Mesothelial cell of epicardium (in vitro differentiated cells): ENCODE measurements at places on chromosomes 16 and 17. TPM values are rescaled to one million over a fixed set of nuclear protein-coding genes. Genes with fewer than 3 reads are reported as not detected.
A peak's percentile ranks its signal among the peaks of the same experiment; 100 is the strongest.

DNA sequence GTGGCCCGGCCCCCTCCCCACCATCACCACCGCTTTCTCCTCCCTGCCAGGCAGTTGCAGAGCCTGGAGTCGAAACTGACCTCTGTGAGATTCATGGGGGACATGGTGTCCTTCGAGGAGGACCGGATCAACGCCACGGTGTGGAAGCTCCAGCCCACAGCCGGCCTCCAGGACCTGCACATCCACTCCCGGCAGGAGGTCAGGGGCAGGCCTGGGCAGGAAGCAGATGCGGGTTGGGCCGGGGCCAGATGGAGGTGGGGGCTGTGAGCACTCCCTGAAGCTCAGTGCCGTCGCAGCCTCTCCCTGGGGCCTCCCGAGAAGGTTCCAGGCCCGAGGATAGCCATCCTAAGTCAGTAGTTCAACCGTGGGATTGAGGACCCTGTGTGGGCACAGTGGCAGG is 14.2 kb upstream of the ADGRG3 start:
- no peak for DNase-seq
- H3K36me3 ChIP-seq, result peaks cover 9% of the 10 kb centered on the region
- no peaks in the 10 kb centered on the region for H3K27me3 ChIP-seq
- peak overlapping the region; percentile 61 for H3K27ac ChIP-seq
- H3K4me1 ChIP-seq, result peaks cover 7% of the 10 kb centered on the region
- H3K4me3 ChIP-seq, result no peak overlapping the region

- H3K4me3 ChIP-seq, result no peak overlapping the region
- peak overlapping the region; percentile 85 for H3K27ac ChIP-seq
- no peaks in the 10 kb centered on the region for H3K36me3 ChIP-seq
- no peaks in the 10 kb centered on the region for H3K27me3 ChIP-seq
These were observed 18.6 kb downstream of the FOXN1 start for GRCh38 chr17:28524476-28525424.

- H3K27me3 ChIP-seq, result peaks cover 4% of the 10 kb centered on the region
- H3K27ac ChIP-seq, result no peak overlapping the region
- peaks cover 7% of the 10 kb centered on the region for H3K36me3 ChIP-seq
- H3K4me1 ChIP-seq, result peaks cover 14% of the 10 kb centered on the region
- no peak for DNase-seq
- no peak overlapping the region for H3K4me3 ChIP-seq
These were observed 482.8 kb downstream of the SOX9 start for GRCh38 chr17:72603420-72604242.

DNA sequence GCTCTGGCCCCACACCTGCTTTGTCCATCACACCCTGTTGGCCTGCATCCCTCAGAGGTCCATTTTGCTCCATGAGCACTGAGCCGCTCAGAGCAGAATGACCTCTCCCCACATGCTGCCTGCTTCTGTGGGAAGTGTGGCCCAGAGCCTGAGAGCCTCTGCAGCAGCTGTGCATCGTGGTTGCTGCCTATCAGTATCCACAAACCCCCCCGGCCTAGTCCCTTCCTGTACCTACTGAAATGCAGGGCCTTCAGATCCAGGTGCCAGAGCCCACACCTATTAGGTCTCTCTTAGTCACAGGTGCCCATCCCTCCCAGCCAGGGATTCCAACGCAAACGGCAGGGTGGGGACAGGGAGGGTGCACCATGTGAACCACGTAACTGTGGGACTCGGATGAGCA is 16.6 kb upstream of the TRPV3 start:
- DNase-seq, result no peak
- no peaks in the 10 kb centered on the region for H3K27me3 ChIP-seq
- H3K27ac ChIP-seq, result no peak overlapping the region
- no peak overlapping the region for H3K4me3 ChIP-seq

GRCh38 chr17:73415782-73416181 is 104.0 kb upstream of the CDC42EP4 start:
- H3K4me3 ChIP-seq, result no peak overlapping the region
- no peak overlapping the region for H3K27ac ChIP-seq

- peaks cover 34% of the 10 kb centered on the region for H3K4me1 ChIP-seq
- peak; percentile 82 for DNase-seq
- H3K27me3 ChIP-seq, result peaks cover 2% of the 10 kb centered on the region
- peak overlapping the region; percentile 17 for H3K27ac ChIP-seq
- H3K4me3 ChIP-seq, result no peak overlapping the region
These were observed 30.6 kb upstream of the ETV4 start for GRCh38 chr17:43576563-43577229.

DNA sequence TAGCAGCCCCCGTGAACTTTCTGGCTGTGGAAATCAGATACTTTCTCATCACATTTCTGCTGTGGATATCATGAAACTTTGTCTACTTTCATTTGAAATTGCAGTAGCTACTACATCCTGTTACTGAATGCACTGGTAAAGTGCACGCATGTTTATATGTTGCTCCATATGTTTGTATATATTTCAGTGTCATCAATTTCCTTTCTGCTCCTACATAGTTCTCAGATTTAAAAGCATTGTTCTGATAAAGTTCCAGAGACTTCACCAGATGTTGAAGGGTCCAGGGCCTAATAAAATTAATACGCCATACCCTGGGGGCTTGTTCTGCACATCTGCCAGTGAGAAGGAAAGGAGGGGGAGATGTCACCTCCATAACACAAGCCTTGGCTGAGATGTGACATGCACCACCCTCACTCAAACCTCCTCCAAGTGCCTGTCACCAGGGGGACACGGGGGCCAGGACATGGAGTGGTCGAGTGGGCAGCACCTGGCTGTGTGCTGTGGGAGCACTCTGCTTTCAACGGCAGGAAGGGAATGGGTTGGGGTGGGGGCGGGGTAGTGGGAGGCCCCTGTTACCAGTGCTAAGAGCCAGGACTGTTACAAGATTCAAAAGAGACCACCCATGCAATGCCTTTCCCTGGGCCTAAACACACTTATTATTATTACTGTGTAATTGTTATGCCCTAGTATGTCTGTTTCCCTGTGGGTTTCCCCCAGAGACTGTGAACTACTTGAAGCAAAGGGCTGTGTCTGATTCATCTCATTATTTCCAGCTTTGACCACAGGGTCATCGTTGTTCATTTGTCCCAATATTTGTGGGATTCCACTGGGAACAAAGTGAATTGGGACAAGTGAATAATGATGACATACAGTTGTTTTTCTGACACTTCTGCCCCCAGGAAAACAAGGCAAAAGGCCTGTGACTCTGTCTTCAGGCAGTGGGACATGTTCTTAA is 193.4 kb downstream of the FOXL1 start:
- no peaks in the 10 kb centered on the region for H3K36me3 ChIP-seq
- peak overlapping the region; percentile 97 for H3K27ac ChIP-seq
- H3K4me1 ChIP-seq, result peaks cover 51% of the 10 kb centered on the region
- peaks cover 1% of the 10 kb centered on the region for H3K27me3 ChIP-seq

DNA sequence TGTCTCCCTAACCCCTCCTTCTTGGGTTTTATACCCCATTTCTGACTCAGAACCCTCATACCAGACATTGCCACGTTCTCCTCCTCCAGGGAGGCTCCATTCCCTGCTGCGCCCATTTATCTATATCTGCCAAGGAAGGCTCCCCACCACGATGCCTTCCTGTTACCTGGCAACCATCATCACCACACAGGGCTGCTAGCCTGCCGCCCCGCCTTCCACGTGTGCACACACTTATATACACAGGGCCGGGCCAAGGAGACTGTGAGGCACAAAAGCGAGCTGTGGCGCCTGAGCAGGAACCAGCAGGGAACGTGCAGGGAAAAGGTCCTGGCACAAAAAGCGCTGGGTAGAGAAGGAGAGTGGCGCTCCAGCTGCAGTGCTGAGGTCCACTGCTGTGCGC is 261.8 kb downstream of the CBLN1 start:
- no peak overlapping the region for H3K4me3 ChIP-seq
- H3K27ac ChIP-seq, result no peak overlapping the region
- no peaks in the 10 kb centered on the region for H3K36me3 ChIP-seq
- no peak for DNase-seq

DNA sequence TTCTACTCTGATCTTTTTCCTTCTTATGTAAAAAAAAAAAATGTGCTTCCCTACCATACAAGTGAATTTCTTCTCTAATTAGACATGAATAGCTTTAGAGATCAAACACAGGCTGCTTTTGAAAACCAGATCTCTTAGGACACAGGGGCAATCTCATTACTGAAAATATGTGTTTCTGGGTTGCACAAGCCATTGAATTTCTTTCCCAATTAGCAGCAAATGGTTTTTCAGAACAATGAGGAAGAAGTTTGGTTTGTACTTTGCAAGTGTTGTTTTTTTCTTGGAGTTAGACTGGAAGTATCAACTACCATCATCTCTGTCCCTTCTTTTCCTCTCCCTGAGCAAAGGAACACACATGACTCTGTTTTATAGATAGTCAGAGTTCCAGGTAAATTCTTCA is 5.6 kb upstream of the ANKS4B start:
- DNase-seq, result no peak
- H3K4me1 ChIP-seq, result no peaks in the 10 kb centered on the region
- H3K27me3 ChIP-seq, result peaks cover 28% of the 10 kb centered on the region
- no peak overlapping the region for H3K4me3 ChIP-seq
- no peak overlapping the region for H3K27ac ChIP-seq
- no peaks in the 10 kb centered on the region for H3K36me3 ChIP-seq

SLC12A3 gene
- total RNA-seq, result not detected in 3 replicates

IL17C gene
- total RNA-seq, result 0.23 TPM in 1 of 3 replicates, not detected in the others

CIITA gene
- total RNA-seq, result 0.20 TPM in 2 of 3 replicates, not detected in the other

FKBP10 gene
- total RNA-seq, result 369 to 401 TPM (median 371 TPM) in 3 replicates

CACNG3 gene
- 0.09 TPM in 1 of 3 replicates, not detected in the others for total RNA-seq

PKMYT1 gene
- 21.1 to 22.0 TPM (median 21.8 TPM) in 3 replicates for total RNA-seq

CD19 gene
- total RNA-seq, result not detected in 3 replicates

ACAP1 gene
- 8.9 to 10.9 TPM (median 9.1 TPM) in 3 replicates for total RNA-seq

JPH3 gene
- total RNA-seq, result 15.1 to 16.8 TPM (median 15.4 TPM) in 3 replicates
